ENCODE measurements at places on chromosomes 5 and 9.

- no peak for DNase-seq
These were observed 30.6 kb downstream of the PLPP7 start for GRCh38 chr9:131320031-131320685.

DNA sequence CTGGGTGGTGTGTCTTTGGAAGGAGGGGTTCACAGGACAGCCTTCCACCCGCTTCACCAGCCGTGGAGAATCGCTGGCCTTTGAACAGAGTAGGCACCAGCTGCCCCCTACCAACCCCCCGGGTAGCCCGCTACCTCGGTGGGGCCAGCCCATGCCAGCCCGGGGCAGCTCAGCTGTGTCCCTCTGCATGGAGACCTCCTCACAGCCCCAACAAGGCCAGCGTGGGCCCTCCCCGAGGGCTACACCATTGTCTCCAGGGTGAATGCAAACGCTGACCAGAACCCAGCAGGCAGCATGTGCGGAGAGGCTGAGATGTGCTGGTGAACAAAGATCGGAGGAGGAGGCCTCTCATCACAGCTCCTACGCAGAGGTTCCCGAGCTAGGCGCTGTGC lies 51.9 kb downstream of the LMX1B start:
- no peak for DNase-seq

DNA sequence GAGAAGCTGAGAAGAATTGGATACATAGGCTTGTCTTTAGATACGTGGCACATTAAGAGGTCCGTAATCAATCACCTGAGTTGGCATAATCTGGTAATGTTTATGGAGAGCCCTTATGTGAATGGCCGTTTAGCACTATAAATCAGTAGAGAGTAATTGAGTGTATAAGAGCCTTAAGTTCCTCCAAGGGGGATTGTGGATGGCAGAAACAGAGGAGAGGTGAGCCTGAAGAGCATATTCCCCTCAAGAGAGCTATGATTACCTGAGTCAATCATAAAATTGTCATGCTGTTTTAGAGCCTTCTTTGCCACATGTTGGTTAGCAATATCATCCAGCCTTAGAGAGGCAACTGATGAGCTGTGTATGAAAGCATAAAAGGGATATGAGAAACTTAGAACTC lies 58.8 kb downstream of the FOCAD start:
- DNase-seq, result no peak

- DNase-seq, result no peak
These were observed 255.5 kb downstream of the HSPA4 start for GRCh38 chr5:133307275-133307674.

GRCh38 chr9:130431536-130432303 lies 13.0 kb upstream of the ASS1 start:
- DNase-seq, result no peak

- DNase-seq, result no peak
These were observed 52.7 kb downstream of the CDKN2A start for GRCh38 chr9:21941337-21941995.

DNA sequence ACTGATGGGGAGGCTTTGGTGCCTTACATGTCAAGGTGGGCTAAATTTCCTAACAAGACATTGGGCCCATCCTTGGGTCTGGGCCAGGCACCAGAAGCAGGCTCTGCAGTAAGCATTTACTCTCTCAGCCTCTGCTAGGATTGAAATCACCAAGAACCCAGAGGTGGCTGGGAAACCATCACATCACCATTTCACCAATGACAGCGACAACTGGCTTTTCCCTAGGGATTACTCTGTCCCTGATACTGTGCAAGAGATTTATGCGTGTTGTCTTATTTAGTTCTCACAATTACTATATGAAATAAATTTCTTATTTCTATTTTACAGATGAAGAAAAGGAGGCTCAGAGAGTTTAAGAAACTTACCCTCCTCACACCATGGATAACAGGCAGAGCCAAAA lies 342.2 kb downstream of the ARHGEF28 start:
- no peak for DNase-seq

DNA sequence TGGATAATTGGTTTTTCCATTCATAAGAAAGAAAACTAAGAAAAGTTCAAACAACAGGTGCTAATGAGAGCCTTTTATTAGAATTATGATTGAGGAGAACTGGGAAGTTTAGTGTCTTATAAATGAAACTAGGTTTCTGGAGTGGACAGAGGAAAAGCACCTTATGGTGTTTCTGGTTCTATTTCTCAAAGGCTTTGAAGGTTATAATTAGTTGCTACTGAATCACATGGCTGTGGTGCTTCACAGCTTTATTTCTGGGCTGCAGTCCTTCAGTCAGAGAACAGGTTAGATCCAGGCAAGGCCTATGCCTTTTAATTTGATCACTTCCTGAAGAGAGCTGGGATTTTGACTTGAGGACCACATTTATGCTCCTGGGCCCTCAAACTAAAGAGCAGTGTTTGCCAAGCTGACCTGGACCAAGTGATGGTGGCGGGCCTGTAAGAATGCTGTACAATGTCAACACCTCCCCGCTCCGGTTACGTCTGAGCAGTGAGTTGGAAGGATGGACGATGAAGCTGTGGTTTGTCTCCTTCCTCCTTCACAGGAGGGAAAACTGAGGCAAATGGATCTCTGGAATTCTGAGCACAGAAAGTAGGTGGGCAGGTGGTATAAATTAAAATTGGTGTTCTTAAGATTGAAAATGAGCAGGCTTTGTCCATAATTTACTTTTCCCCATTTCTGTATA lies 56.0 kb downstream of the ZNF462 start:
- DNase-seq, result no peak

DNA sequence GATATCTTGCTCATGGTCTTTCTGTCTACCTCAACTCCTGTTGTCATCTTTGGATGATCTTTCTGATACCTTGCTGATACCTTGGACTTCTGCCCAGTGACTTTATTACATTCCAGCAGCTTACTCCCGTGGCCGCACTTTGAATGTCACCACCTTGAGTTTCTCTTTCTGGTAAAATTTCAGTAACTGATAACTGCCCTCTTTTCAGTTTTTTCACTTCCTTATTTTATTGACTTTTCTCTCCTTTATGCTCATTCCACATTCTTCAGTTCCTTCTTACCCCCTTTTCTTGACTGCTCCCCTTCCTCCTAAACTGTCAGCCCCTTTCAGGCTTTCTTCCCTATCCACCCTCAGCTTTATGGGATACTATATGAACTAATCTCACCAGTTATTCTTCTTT lies 7.0 kb upstream of the FBXO4 start:
- DNase-seq, result no peak

DNA sequence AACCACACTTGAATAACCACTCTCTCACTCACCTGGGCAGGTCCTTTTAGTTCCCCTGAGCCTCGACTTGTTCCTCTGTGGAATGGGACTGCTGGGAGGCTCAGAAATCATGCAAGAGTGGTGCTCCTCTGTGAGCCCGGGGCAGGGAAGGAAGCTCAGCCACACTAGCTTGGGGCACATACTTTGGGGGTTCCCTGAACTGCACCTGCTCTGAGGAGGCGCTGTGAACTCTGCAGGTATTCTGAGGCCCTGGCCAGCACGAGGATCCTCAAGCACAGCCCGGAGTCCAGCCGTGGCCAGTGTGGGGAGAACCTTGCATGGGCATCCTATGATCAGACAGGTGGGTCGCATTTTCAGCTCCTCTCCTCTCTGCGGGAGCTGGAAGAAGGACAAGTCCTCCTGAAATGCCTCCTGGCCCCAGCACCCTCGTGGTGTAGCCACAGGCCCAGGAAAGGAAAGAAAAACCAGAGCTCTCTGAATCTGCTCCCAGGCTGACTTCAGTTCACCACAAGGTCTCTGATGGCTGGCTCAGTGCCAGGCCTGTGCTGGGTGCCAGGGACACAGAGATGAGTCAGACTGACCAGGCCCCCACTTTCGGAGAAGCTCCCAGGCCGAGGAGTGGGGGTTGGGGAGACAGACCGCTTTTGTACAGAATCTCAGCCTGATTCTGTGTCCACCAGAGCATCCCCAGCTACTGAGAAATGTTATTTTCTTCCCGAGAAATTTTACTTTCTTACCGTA lies 11.9 kb downstream of the GLIPR2 start:
- peak; percentile 83 for DNase-seq

GRCh38 chr5:83034036-83034435 lies 43.2 kb downstream of the TMEM167A start:
- DNase-seq, result no peak

GRCh38 chr5:151619812-151620460 lies 28.8 kb upstream of the FAT2 start:
- DNase-seq, result no peak

- DNase-seq, result no peak
These were observed 455.4 kb downstream of the CAAP1 start for GRCh38 chr9:26437056-26437711.

DNA sequence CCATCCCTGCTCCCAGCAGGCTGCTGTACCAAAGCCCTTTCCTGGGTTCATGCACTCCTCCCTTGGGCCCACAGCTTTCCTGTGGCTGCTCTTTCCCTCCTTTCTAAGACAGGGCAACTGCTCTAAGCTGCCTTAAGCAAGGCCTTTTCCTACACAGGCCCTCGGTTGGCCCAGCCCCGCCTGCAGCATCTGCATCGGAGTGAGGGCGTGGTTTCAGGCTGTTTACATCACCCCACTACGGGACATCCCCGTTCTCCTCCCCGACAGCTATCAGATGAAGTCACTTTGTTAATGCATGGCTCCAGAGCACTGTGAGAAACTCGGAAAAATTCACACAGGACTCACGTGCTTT lies 3.4 kb downstream of the DPH7 start:
- peak; percentile 32 for DNase-seq

GRCh38 chr5:81774374-81774773 lies 23.5 kb upstream of the SSBP2 start:
- no peak for DNase-seq

GRCh38 chr5:109532773-109533364 lies 123.1 kb upstream of the PJA2 start:
- no peak for DNase-seq

- DNase-seq, result no peak
These were observed 49.7 kb downstream of the VAV2 start for GRCh38 chr9:133942206-133942975.

DNA sequence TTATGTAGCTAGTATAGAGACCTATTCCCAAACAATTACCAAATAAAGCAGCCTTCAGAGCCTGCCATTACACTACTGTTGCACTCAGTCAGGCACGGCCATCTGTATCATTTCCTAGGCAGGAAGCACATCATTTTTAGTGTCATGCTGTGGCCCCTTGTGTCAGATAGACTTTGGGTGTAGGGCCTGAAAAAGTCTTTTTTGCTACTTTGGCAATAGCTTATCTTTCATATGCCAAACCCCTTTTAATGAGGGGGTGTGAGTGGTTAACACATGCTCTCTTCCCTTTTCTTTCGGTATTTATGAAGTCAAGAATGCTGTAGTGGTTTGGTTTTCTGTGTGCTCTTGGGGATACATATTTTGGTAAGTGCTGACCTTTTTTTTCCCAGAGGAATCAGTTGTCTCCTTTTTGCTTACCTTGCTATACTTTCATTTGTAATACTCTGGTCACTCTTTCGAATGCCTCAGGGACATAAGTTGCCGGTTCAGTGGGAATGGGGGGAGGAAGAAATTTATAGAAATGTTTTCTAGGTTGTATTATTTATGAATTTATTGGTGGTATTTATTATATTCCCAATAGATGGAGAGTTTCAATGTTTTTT lies 209.8 kb downstream of the CSNK1G3 start:
- DNase-seq, result no peak

DNA sequence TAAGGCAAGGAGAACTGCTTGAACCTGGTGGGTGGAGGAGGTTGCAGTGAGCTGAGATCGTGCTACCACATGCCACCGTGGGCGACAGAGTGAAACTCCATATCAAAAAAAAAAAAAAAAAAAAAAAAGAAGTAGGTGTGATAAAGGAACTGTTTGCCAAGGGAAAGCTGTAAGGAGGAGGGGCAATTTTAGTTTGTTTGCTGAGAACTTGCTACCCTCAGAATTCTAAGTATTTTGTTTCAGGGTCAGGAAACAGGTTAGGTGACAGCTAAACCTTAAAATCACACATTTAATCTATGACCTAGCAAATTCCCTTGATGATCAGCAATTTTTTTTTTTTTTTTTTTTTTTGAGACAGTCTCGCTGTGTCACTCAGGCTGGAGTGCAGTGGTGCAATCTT lies 7.2 kb upstream of the ARRDC3 start:
- DNase-seq, result peak; percentile 49

DNA sequence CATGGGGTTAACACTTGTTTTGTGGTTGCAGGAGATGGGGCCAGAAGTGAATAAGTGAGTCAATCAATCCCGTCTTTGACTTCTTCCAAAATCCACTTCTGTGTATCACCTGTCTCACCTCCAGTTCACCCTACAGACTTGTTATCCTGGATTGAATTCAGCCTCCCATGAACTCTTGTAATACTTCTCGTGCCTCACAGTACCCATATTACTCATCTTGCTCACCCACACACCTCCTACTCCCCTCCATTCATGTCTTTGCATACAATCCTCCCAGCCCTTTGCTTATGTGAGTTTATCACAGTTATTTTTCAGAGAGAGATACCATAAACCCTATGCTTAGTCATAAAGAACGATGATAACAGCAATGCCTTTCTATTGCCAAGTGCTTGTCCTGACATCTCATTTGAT lies 52.9 kb upstream of the PAPPA start:
- no peak for DNase-seq

GRCh38 chr9:36818242-36818938 lies 215.7 kb downstream of the PAX5 start:
- no peak for DNase-seq

- DNase-seq, result no peak
These were observed 32.7 kb downstream of the MORN5 start for GRCh38 chr9:122192261-122192875.

- DNase-seq, result no peak
These were observed 102.1 kb upstream of the CEP78 start for GRCh38 chr9:78133751-78134150.

GRCh38 chr9:117869287-117869686 lies 165.1 kb downstream of the TLR4 start:
- peak; percentile 2 for DNase-seq

GRCh38 chr9:90128587-90129190 lies 513.9 kb downstream of the DIRAS2 start:
- no peak for DNase-seq

- DNase-seq, result no peak
These were observed 11.6 kb upstream of the CMBL start for GRCh38 chr5:10319202-10319851.

- DNase-seq, result no peak
These were observed 253.0 kb downstream of the HINT1 start for GRCh38 chr5:130912088-130912487.
